NCI-H187 (cell line): ENCODE measurements at places on chromosomes 4 and X.

DNA sequence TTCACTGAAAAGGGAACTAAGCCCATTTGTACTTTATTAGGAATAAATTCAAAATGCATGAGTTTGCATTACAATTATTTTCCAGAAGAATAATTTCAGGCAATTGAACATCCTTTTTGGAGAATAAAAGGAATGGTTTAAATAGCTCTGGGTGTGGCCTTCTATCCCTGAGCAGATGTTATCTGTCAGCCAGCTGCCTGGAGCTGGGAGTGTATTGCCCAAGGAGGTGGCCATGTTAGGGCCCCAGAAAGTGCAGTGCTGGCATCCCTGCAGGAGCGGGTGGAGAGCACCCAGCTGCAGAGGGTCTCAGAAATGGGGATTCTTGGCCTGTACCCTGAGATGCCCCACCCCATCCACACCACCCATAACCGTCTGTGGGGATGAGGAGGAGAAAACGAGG lies 21.6 kb upstream of the VEGFD start:
- DNase-seq, result no peak

GRCh38 chr4:174451718-174452296 lies 70.5 kb downstream of the HPGD start:
- DNase-seq, result no peak

DNA sequence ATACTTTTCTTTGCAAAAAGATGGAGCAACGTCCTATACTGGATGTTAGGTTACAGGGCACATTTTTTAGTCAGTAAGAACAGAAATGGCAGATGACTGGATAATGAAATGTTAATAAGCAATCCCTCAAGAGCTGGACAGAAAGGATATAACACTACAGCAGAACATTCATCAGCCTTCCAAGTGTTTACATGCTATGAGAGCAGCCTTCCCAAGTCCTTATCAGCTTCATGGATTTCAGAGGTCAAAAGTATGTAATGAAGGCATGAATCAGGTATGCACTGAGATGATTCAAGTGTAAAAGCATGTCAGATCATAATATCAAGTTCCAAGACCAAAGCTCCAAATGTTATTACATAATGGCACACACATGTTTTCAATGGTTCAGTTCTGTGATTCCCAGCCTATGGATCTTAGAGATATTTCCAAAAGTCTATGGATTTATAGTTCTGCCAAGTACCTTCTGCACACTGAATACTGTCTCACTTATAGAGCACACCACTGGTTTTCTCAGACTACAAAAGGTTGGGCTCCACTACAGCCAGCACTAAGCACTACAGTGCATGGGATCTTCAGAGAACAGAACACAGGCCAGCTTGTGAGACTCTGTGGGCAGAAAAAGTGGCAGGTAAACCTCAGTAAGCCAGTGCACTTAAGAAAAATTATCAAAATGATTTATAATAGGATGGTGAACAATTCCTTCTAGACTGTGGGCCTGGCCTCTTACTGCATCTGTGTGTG lies 49.2 kb downstream of the GPC4 start:
- no peak for DNase-seq

- no peak for DNase-seq
These were observed 22.8 kb downstream of the VSIG4 start for GRCh38 chrX:66016905-66017658.

GRCh38 chr4:110540982-110541451 lies 65.1 kb downstream of the ENPEP start:
- DNase-seq, result no peak

- DNase-seq, result no peak
These were observed 1.5 kb downstream of the EREG start for GRCh38 chr4:74366367-74366911.

DNA sequence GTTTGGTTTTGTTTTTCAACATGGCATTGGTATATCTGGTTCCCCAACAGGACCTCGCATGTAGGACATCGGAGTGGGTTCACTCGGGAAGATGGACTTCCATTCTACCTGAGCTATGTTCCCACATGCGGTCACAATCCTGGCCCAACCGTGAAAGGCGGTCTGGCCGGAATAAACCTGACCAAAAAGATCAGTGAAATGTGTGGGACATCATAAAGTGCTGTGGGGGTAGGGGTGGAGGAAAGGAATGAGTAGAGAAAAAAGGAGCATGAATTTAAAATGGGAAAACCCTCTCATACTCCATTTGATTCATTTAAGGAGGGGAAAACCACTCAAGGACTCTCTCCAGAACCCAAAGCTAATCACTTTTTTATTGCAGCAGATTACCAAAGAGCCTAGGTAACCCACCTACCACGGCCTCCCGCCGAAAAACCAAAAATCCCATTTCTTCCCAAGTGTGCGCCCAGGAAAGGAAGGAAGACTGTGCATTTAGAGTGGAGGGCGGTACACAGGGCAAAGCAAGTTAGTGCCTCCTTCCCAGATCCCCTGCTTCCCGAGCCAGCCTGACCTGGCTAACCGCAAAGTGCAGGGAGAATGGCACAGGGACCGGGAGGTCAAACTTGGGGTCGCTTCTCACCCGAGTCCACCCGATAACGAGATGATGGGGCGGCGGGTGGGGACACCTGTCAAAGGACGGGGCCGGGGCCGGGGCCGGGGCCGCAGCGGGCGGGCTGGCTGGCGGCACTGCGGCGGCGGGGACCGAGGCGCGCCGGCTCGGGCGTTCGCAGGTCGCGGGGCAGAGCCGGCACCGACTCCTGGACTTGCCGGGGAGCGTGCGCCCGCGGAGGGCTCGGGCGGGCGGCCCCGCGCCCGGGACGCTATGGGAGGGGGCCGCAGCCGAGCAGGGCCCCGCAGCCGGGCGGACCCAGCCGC lies 669 bp downstream of the TMEM150C start:
- no peak for DNase-seq

DNA sequence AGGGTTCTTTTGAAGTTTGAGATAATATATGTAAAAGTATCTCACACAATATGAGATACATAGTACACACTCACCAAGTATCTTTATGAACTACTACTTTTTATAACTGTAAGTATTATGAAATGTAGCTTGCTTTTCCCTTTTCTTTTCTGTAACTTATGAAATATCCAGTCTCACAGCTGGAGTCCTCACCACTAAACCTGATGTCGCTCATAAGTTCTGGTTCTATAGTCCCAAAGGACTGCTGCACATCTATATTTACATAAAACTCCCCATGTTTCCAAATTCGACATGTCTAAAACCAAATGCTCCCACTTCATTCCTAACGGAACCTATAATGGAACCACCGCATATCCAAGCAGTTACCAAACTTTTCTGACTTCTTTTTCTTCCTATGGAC lies 186.5 kb upstream of the SLC7A11 start:
- DNase-seq, result no peak

DNA sequence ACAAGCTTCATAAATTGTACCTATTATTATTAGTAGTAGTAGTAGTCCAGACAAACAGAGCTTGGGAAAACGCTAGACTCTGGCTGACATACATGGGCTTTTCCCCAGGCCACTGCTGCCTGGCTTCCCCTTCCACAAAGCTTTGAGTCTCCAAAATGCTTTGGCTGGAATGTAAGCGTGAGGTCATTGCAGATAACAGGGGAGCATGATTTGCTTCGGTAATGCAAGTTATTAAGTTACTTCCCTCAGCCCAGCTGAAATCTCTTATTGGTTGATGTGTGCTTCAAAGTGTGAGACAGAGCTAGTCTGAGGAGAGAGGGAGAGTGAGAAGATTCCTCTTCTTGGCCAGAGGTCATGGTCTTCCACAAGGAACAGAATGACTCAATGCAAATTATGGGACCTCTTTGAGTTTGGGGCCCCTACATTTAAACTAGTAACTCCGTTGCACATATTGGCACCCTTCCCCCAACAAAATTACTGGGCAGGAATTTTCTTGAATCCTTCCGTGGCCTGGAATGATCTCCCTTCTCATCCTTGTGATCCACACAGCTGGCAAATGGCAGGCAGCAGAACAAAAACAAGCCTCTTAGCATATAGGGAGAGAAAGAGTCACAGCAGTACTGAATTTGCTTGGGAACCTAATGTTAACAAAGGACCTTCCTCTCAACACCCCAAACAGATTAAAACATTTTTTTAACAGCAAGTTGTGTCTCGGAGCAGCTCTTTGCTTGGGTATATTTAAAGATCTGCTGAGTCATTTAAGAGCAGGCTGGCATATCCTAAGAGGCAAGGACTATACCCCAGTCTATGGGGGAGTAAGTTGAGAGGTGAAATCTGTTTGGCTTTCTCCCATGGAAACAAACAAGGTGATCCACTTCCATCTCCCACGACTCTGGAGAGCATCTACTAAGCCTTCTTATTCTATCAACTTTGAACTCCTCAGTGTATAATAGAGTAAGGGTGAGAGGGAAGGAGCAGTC lies 19.9 kb downstream of the AR start:
- no peak for DNase-seq

- DNase-seq, result no peak
These were observed 40.7 kb upstream of the ASMTL start for GRCh38 chrX:1493412-1493811.

DNA sequence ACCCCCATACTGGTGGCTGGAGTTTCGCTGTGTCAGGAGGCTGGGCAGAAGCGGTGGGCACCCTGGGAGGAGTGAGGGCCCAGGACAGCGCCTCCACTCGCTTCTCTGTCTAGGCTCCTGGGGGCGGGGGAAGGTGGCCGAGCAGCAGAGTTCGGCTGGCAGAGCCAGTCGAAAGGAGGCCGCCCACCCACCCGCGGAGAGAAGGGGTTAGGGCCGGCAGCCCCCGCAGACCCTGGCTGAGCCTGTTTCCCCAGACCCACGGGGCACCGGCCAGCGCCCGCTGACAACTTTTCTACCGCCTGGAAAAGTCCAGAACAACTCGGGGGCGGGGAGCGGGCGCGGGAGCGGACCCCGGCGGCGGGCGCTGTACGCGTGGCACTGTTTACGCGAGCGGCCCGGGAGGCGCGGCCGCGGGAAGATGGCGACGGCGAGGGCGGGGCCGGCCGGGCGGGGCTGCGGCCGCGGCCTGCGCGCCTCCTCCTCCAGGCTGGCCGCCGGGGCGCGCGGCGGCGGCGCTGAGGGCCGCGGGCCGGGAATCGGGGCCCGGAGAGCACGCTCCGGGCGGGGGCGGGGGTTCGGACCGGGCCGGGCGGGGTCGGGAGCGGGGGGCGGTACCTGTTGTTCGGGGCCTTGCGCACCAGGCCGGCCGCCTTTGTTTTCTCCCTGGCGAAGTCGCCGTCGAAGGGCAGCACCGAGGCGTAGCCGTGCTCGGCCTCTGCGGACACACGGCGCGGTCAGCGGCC lies 628 bp downstream of the MXD4 start:
- DNase-seq, result peak; percentile 22

DNA sequence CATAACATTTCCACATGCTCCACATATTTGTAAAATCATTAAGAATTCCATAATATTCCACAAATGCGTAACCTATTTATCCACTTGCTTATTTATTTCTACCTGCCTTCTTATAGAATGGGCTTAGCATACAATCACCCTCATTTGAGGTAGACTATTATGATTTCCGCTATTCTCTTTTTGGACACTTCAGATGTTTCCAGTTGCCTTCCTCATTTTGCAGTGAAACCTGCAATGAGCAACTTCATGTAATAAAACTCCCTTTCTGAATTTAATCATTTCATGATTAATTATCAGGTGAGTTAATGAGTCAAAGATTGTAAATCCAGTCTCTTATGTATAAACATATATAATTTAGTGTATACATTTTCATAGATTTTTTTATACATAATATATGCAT lies 58.0 kb downstream of the PPP3CA start:
- no peak for DNase-seq

DNA sequence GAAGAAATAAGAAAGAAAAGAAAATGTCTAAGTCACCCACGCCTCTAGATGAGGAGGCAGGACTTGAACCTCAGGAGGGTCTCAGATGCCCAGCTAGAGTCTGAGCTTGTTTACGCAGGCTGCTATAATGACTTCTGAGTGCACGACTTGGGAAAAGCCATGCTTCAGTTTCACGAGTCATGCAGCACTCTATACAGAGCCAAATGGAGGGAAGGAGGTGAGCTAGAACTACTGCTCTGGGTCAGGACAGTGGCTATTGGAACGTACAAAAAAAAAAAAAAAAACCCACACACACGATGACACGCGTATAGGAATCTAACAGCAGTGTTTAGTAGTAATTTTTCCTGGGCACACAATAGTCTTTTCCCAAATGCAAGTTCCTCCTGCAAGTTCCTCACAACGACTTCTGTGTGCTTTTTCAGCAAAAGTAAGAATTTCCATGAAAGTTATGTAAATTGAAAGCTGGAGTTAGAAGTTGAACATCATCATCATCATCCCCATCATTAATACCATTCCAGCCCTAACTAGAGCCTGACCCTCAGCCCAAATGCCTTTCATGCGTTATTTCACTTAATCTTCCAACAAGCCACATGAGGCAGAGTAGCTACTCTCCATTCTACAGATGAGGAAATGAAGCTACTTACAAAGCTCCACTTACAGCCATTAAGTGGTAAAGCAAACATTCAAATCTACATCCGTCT lies 36.6 kb downstream of the IRF2 start:
- DNase-seq, result peak; percentile 23

- DNase-seq, result no peak
These were observed 1.6 kb upstream of the JCHAIN start for GRCh38 chr4:70667740-70668535.

- no peak for DNase-seq
These were observed 190.3 kb upstream of the GATB start for GRCh38 chr4:151950993-151951670.

GRCh38 chr4:104365618-104366017 lies 129.1 kb downstream of the CXXC4 start:
- no peak for DNase-seq
